ENCODE measurements at places on chromosomes 7 and 10.

DNA sequence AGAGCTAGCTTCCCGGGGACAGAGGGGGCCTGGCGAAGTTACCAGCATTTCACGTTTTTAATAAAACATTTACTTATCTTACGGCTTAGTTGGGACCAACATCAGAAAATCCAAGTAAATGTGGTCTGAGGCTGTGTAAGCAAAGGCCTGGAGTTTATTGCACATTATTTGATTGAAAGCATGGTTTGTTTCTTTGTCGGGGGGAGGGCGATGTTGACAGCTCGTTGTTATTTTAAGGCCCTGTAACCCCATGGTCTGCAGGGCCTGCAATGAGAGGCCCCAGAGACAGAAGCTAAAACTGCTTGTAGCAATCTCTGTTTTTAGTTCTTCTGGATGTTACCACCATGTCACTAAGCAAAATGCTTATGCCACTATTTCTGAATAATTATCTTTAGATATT is 88.9 kb downstream of the MYOF start:
- no peak for DNase-seq

DNA sequence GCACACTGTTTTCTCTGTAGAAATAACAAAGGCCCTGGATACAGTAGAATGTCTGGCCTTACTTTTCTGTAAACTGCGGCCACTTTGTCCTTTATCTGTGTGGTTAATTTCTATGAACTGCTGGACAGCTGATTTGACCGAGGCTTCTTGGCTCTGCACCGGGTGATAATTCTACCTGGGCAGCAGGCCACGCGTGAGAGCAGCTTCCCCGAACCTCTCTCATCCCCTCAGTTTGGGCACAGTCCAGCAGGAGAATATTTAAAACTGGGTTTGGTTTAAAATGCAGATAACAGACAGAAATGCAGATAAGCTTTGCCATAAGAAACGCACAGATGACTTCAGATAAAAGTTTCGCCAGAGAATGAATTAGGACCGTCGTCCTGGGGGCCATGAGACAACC is 81.0 kb downstream of the CELF2 start:
- no peak for DNase-seq

DNA sequence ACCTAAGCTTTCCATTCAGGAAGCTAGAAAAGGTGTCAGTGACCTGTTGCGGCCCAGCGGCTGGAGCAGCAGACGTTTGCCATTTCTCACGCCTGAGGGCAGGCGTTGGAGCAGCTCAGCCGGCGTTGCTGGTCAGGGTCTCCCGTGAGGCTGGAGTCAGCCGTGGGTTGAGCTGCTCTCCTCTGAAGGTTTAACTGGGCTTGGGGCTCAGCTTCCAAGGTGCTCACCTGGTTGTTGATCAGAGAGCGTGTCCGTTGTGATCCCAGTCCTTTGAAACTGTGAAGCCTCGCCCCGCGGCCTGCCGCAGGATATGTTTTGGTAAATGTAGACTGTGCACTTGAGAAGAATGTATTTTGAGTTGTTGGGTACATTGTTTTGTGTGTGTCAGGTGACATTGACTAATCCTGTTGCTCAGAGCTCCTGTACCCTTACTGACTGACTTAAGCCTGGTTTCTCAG is 20.6 kb upstream of the PWWP2B start:
- no peak for DNase-seq

- peak; percentile 7 for DNase-seq
Observed at GRCh38 chr7:145848691-145849090, 267.9 kb upstream of the CNTNAP2 start.
